ENCODE measurements at places on chromosomes 2 and 18.

DNA sequence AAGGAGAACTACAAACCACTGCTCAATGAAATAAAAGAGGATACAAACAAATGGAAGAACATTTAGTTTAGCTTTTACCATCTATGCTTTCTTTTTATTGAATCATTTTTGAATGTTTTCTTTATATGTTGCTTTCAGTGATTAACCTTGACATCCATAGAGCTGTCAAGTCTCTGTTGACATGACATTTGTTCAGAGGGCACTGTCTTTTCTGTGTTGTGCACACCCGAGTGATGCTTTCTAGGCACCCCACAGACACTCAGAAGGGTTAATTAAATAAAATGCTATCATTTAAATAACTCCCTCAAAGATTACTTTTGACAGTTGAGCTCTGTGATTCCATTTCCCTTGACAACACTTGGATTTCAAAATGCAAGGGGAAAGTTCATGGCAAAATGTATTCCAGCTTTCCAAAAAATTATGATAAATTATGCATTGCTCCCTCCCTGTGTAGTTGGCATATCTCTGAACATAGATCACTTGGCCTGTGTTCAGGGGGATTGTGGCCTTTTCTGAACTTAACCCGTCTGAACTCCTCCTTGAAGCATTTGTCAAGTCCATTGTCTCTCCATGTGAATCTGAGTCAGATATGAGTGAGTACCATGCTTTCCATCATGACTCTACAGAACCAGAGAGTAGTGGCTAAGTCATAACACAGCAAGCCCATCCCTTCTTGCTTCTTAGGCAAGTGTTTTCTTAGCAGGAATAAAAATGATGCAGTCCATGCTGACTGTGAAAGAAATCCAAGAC, 372.6 kb downstream of the RPRM start:
- DNase-seq: no peak

- DNase-seq: no peak
Measured at GRCh38 chr18:48991676-48992075, 40.9 kb upstream of the SMAD7 start.

GRCh38 chr2:148013876-148014275, 6.7 kb downstream of the ORC4 start:
- no peak for DNase-seq

DNA sequence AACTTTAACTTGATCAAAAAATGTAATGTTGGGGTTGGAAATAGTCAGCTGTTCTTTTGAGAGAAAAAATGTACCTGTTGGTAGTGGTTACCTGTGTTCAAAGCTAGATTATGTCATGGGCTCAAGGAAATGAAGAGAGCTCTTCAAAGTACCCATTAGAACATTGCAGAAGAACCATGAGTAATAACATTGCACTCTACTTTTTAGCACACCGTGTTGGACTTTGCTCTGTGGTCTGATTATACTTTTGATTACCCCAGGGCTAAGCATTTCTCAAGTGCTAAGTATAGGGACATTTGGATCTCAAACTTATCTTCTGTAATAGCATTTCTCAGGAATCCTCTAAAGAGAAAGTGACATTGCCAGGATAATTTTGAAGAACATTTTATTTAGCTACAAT, 1122.8 kb upstream of the CELF4 start:
- no peak for DNase-seq

All from CD4-positive, alpha-beta T cell treated with Interleukin-6 at 100 ng/mL for 8 hours (primary cell).